Activated CD8-positive, alpha-beta T cell treated with anti-CD3 and anti-CD28 coated beads, Interleukin-2, amount 10 ng/mL, durations not matched to agents 7 days and 5 days (primary cell): ENCODE measurements at places on chromosomes 1 and 21. TPM values are rescaled to one million over a fixed set of nuclear protein-coding genes. Genes with fewer than 3 reads are reported as not detected.

GRCh38 chr1:54800899-54801759 is at the start of gene TTC22:
TSS of gene TTC22 (minus strand) at chr1:54801323. CDS start at chr1:54801163, 160 bp downstream.
- H3K27ac ChIP-seq, result peak within 1 kb of the TSS; percentile 89
- peak; percentile 85 for DNase-seq
- H3K4me3 ChIP-seq, result peak within 1 kb of the TSS; percentile 88
- no peaks in the 10 kb centered on the region for H3K27me3 ChIP-seq

MMEL1 gene
- total RNA-seq, result 3.7 TPM

- H3K36me3 ChIP-seq, result no peaks in the 10 kb centered on the region
- no peak overlapping the region for H3K4me3 ChIP-seq
- H3K4me1 ChIP-seq, result peaks cover 24% of the 10 kb centered on the region
Observed at GRCh38 chr1:116943438-116943837, 33.7 kb downstream of the PTGFRN start.

DNA sequence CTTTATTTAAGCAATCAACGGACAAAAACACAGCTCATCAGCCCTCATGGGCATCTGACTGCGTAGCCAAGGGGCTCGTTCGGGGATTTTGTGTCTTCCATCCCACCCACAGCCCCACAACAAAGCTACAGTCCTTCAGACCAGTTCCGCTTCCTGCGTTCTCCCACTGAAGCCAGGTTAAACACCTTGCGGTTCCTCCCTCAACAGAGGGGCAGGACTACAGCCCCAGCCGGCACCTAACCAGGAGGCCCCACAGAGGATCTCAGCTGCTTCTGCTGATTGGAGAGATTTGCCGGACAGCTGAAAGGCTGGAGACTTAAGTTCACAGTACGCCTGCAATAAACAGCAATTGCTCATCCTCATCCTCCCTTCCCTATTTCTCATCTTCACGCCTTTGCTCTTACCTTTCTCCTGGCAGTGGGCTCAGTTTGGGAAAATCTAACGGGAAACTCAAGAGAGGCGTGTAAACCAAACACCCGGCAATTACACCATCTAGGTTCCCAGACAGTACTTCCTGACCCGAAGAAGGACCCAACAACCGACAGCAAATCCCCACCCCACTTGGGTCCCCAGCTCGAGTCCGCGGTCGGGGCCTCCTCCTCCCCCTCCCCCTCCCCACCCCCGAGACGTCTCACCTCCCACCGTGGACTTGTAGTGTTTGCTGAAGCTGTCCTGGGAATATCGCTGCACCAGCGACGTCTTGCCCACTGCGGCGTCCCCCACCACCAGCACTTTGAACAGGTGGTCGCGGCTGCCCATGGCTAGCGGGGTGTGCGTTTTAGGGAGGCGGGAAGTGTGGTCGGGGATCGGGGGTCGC is 876 bp downstream of the RAB29 start:
- peaks cover 56% of the 10 kb centered on the region for H3K4me1 ChIP-seq
- peaks cover 43% of the 10 kb centered on the region for H3K36me3 ChIP-seq
- peak overlapping the region; percentile 97 for H3K4me3 ChIP-seq
- DNase-seq, result peak; percentile 65
- no peaks in the 10 kb centered on the region for H3K27me3 ChIP-seq

CIART gene
- 2.3 TPM for total RNA-seq

SCAF4 gene
- total RNA-seq, result 53.2 TPM

AMY2A gene
- total RNA-seq, result not detected

RHD gene
- not detected for total RNA-seq

DNA sequence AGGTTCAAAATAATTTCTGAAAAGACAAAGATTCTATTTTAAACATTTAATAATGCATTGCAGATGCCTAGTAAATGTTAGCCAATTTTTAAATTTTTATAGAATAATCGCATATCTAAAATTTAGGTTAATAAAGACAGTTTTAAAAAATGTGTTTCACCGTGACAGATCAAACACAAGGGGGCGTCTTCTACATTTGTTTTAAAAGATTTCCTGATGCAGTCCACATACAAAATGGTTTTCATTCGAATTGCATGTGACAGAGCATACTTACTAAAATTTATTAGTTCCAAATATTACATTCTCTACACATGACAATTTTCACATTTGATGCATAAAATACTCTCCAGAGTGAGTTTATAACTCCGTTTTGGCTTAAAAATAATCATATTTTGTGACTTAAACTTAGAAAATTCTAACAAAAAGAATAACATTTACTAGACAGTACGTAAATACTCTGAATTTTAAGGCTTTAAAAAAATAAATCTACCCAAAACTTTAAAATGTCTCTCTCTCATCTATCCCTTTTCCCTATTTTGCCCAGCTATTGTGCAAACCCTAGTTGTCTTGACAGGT is 75.5 kb downstream of the ADAMTS1 start:
- no peak for DNase-seq
- H3K36me3 ChIP-seq, result no peaks in the 10 kb centered on the region
- no peaks in the 10 kb centered on the region for H3K4me1 ChIP-seq

AKR7A3 gene
- 0.37 TPM for total RNA-seq

DNA sequence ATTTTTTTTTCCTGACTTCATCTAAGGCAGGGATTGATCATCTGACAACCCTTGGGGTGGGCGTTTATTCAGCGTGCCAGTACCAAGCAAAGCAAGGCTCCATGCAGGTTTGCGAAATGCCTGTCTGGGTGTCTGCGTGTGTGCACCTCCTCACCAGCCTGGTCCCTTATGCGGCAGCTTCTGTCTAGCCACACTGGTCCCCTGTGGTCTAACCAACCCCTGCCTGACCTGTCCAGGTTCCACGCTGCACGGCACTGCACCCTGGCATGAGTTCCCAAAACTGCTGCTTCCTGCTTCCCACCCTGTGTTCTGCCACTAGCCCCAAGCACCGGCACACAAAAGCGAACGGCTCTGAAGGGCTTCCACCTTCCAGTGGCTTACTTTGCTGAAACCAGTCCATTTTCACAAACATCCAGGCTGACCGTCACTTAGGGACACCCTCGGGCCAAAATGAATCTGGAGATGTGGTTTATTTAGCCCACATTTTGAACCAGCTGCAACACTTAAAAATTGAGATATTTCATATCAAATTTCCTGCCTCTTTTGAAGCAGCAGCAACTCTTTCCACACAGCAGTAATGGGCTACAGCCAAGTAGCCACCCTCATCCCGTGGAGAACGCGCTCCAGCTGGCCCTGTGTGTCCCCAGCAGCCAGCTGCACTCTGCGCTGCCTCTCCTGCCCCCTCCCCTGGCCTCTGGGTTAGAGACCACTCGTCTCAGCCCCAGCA is 55.7 kb downstream of the HLCS start:
- DNase-seq, result no peak
- no peak overlapping the region for H3K27ac ChIP-seq
- H3K4me1 ChIP-seq, result no peaks in the 10 kb centered on the region
- H3K27me3 ChIP-seq, result no peaks in the 10 kb centered on the region

GRCh38 chr21:24870633-24871032 is 736.6 kb downstream of the MRPL39 start:
- no peaks in the 10 kb centered on the region for H3K36me3 ChIP-seq
- H3K27me3 ChIP-seq, result no peaks in the 10 kb centered on the region
- DNase-seq, result no peak
- H3K4me1 ChIP-seq, result no peaks in the 10 kb centered on the region
- H3K4me3 ChIP-seq, result no peak overlapping the region

DNA sequence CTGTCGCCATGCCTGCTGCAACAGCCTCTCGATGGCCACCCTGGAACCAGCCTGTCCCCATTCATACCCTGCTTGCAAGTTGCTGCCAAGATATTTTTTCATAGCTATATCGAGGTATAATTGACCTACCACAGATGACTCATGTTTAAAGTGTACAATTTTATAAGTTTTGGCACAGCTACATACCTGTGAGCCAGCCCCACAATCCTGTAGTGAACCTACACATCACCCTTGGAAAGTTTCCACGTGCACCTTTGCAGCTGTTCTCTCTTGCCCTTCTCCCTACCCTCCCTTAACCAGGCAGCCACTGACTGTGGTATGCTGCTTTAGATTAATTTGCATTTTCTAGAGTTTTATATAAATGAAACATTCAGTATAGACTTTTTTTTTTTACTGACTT is 23.0 kb upstream of the KCNJ6 start:
- no peaks in the 10 kb centered on the region for H3K36me3 ChIP-seq
- no peaks in the 10 kb centered on the region for H3K4me1 ChIP-seq
- H3K4me3 ChIP-seq, result no peak overlapping the region
- DNase-seq, result no peak
- no peaks in the 10 kb centered on the region for H3K27me3 ChIP-seq

AADACL4 gene
- total RNA-seq, result not detected
